NCI-H460 (cell line): ENCODE measurements at places on chromosomes 16 and 17. TPM values are rescaled to one million over a fixed set of nuclear protein-coding genes. Genes with fewer than 3 reads are reported as not detected.

The FSCN2 gene
- 0.46 and 0.62 TPM in 2 replicates for total RNA-seq

The CCL5 gene
- total RNA-seq: not detected in 2 replicates

The FGF11 gene
- total RNA-seq: 1.2 TPM in 2 replicates

The CDH11 gene
- total RNA-seq: 1,481 and 1,616 TPM in 2 replicates

The PABPN1L gene
- 0.43 TPM in 1 of 2 replicates, not detected in the other for total RNA-seq

The LPO gene
- 0.07 TPM in 1 of 2 replicates, not detected in the other for total RNA-seq

The FAM20A gene
- 0.10 TPM in 1 of 2 replicates, not detected in the other for total RNA-seq

The FNDC8 gene
- total RNA-seq: not detected in 2 replicates

The RCVRN gene
- total RNA-seq: not detected in 2 replicates

The FOXN1 gene
- total RNA-seq: 0.17 TPM in 1 of 2 replicates, not detected in the other

The VTN gene
- total RNA-seq: 7.1 and 7.6 TPM in 2 replicates

The DPEP3 gene
- total RNA-seq: not detected in 2 replicates

The SLC52A1 gene
- 0.12 and 0.35 TPM in 2 replicates for total RNA-seq

The TTLL6 gene
- total RNA-seq: not detected in 2 replicates

The ANKRD11 gene
- total RNA-seq: 49.2 and 56.1 TPM in 2 replicates

The NXN gene
- 12.3 and 13.7 TPM in 2 replicates for total RNA-seq

The TOP2A gene
- 272 and 315 TPM in 2 replicates for total RNA-seq

The RGS11 gene
- total RNA-seq: 6.6 and 6.9 TPM in 2 replicates

The CSH1 gene
- not detected in 2 replicates for total RNA-seq

The SLC38A8 gene
- not detected in 2 replicates for total RNA-seq

The CACNG4 gene
- total RNA-seq: 0.32 and 0.49 TPM in 2 replicates

The KRT33A gene
- not detected in 2 replicates for total RNA-seq

The KRTAP2-1 gene
- total RNA-seq: not detected in 2 replicates

The CXCL16 gene
- total RNA-seq: 16.2 and 18.0 TPM in 2 replicates

The CDR2L gene
- 15.6 and 18.0 TPM in 2 replicates for total RNA-seq

The RAB11FIP3 gene
- total RNA-seq: 20.8 and 22.4 TPM in 2 replicates

The BAHCC1 gene
- total RNA-seq: 6.0 and 6.7 TPM in 2 replicates

The MMP2 gene
- 0.27 TPM in 1 of 2 replicates, not detected in the other for total RNA-seq

The KCNH6 gene
- not detected in 2 replicates for total RNA-seq

The BEAN1 gene
- 0.42 and 0.46 TPM in 2 replicates for total RNA-seq

The EARS2 gene
- total RNA-seq: 28.9 and 32.4 TPM in 2 replicates

The MPO gene
- total RNA-seq: not detected in 2 replicates

The CDRT15L2 gene
- total RNA-seq: not detected in 2 replicates

The ARSG gene
- 8.9 and 11.5 TPM in 2 replicates for total RNA-seq

The SMTNL2 gene
- total RNA-seq: 0.12 and 0.17 TPM in 2 replicates

The PRAC1 gene
- total RNA-seq: not detected in 2 replicates

The PRR29 gene
- total RNA-seq: not detected in 2 replicates

The CES5A gene
- total RNA-seq: not detected in 2 replicates

The GPR142 gene
- not detected in 2 replicates for total RNA-seq

The MYH1 gene
- not detected in 2 replicates for total RNA-seq

The NEURL4 gene
- total RNA-seq: 15.0 and 22.7 TPM in 2 replicates

The ZNF263 gene
- total RNA-seq: 59.5 and 60.9 TPM in 2 replicates

The TUBB3 gene
- total RNA-seq: 68.3 and 75.9 TPM in 2 replicates

The GTF3C1 gene
- 65.1 and 65.6 TPM in 2 replicates for total RNA-seq

The KRTAP3-1 gene
- total RNA-seq: not detected in 2 replicates

The ZMYND15 gene
- total RNA-seq: 0.22 and 0.23 TPM in 2 replicates

The PERCC1 gene
- not detected in 2 replicates for total RNA-seq

The KRTAP4-6 gene
- not detected in 2 replicates for total RNA-seq
